ENCODE measurements at places on chromosomes 5 and 9.

GRCh38 chr5:160497878-160498277 is 76.2 kb downstream of the PTTG1 start:
- DNase-seq, result no peak

DNA sequence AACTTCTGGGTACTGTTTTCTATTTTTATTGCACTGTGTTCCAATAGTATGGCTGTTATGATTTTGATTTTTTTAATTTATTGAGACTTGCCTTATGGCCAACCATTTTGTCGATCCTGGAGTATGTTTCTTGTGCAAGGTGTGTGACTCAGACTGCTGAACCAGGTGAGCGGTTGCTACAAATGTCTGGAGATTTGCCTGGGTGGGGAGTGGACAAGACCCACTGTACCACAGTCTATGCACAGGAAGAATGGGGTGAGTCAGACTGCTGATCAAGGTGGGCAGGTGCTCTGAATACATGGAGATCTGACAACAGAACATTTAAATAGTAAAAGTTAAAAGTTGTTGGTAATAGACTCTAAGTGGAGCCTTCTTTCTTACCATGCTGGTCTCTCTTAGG is 609.2 kb downstream of the CSNK1G3 start:
- DNase-seq, result no peak

DNA sequence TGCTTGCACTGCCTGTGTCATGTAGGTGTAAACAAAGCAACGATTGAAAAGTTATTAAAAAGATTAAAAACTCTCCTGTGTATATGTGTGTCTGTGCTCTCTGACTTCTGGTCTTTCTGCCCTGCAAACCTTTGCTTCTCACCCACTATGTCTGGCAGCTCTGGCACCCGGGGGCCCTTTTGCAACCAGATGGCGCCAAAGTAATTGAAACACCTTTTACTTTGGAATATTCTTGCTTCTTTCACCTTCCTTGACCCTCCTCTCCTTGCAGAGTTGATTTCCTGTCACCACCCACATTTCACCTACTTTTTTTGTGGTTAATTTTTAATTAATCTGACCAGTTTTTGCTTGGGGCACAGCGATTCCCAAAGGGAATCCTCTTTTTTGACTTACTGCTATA is 275.5 kb downstream of the ARHGEF28 start:
- peak; percentile 7 for DNase-seq

DNA sequence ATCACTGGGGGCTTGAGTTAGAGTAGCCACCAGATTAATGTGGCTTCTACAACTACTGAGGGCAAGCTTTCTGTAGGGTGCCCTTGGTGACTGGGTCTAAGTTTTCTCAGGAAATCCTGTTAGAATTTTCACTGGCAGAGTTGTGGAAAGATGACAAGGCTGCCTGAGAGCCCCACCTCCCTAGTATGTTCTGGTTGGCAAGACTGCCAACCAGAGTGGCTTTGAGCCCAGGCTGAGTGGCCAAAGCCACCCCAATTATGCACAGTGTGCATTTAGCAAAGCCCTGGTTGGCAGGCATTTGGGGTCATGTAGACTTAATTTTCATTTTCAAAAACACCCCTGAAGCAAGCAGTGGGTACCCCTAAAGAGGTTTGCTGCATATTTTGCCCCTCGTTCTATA is 136.7 kb upstream of the HAPLN1 start:
- DNase-seq, result no peak

- DNase-seq, result no peak
Observed at GRCh38 chr9:1044643-1045042, 5.5 kb upstream of the DMRT2 start.
